ENCODE measurements at places on chromosomes 3 and 15.

DNA sequence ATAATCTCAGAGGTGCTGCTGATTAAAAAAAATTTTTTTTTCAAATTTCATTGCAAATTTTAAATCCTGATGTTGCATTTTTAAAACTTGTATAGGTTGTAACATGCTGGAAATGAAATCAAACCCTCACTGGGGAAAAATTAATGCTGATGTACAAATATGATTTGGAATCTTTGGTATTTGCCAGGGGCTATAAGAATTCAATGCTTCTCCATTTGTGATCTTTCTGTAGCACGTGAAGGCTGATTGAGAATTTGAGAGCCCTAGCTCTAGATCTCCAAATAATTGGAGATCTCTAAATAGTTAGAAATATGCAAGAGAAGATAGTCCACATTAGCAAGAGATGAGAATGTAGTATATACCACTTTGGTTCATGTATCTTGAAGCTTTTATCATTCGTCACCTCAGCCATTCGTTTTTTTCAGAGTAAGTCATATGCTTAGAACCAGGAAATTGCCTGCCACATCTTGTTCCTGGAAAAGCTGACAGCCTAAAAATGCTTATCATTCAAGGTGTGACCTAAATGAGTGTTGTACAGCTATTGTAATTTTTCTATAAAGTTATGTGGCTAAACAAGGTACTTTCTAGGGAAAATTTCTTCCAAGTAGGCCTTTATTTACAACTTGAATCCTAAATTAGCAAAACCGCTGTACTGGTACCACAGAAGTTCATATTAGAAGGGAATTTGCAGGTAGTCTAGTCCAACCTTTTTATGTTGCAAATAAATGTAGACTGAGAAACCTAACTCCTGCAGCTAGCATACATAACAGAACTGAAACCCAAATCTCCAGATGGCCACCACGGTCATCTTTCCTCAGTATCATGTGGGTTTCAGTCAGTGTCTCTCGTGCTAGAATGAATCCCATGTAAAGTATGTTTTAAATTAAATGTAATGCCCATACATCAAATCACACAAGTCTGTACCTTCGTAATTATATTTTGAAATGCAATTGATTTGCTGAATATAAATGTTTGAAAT lies 48.5 kb downstream of the FNDC3B start:
- no peak for DNase-seq

- DNase-seq: no peak
These were observed 35.2 kb downstream of the ZIC4 start for GRCh38 chr3:147371140-147371539.

GRCh38 chr3:64551697-64552096 lies 136.1 kb downstream of the ADAMTS9 start:
- peak; percentile 54 for DNase-seq

DNA sequence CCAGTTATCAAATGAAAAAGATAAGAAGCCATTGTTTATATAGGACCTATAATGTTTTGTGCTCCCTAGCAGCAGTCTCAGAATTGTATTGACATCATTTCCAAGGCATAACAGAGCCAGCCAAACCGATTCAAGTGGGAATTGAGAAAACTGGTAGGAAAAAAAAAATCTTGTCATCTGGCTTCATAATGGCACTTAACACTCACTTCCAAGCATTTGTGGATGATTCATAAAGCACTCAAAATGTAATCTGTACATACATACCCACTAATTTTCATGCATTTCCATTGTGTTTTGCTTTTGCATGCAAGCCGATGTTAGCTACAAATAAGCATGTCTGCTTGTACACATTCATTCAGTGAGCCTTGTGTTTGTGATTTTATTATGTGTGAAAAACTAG lies 18.6 kb upstream of the TRPC1 start:
- DNase-seq: peak; percentile 56

DNA sequence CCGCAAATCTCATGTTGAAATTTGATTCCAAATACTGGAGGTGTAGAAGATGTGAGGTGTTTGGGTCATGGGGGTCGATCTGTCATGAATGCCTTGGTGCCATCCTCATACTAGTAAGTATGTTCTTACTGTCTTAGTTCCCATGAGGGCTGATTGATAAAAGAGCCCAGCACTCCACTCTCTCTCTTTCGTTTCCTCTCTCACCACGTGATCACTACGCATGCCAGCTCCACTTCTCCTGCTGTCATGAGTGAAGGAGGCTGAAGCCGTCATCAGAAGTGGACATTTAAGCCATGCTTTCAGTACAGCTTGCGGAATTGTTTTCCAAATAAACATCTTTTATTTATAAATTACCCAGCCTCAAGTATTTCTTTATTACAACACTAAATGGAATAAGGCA lies 6.1 kb downstream of the OR5H15 start:
- DNase-seq: no peak

- DNase-seq: no peak
These were observed 103.7 kb downstream of the EFL1 start for GRCh38 chr15:82158811-82159210.

GRCh38 chr3:147843331-147843730 lies 434.2 kb downstream of the ZIC1 start:
- no peak for DNase-seq

DNA sequence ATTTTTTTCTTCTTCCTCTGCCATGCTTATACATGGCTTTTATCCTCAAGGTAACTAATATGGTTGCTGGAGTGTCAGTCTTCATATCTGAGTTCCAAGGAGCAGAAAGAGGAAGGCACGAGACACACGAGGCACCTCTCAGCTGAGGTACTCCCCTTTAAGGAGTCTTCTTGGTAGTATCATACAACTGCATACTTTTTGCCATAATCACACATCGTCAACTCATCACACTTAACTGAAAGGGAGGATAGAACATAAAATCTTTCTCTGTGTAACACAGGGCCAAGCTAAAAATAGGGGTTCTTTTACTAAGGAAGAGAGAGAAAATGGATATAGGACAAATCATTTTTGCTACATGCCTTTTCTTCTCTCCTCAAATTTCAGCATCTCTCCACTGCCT lies 104.2 kb downstream of the OXSM start:
- DNase-seq: no peak

- peak; percentile 20 for DNase-seq
These were observed 58.7 kb upstream of the MYRIP start for GRCh38 chr3:39750712-39751111.

DNA sequence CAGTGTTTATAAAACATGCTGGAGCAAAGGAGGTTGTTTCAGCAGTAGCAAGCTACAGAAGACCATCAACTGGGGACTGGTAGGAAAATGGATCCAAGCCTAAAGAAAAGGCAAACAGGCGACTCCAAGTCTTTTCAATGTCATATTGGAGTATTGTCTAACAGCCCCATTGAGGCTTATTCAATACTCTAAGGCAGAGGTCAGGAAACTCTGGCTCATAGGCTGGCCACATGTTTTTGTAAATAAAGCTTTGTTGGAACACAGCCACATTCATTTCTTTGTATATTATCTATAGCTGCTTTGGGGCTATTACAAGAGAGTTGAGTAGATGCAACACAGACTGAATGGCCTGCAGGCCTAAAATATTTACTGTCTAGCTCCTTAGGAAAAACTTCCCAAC lies 77.5 kb downstream of the RPL22L1 start:
- no peak for DNase-seq

DNA sequence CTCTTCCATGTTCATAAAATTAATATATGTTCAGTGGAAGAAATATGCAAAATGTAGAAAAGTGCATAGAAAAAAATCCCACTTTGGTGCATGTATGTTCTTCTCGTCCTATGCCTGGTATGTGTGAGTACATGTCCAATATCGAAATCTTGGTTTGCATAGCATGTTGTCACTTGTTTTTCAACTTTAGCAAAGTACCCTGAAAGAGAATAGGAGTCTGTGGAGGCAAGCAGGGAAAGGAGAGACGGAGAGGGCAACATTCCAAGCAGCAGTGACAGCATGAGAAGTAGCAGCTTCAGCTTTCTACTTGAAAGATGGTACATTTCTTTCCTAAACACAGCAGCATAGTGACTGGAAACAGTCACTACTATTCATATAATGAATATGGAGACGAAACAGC lies 56.8 kb upstream of the CACNA2D3 start:
- DNase-seq: no peak

DNA sequence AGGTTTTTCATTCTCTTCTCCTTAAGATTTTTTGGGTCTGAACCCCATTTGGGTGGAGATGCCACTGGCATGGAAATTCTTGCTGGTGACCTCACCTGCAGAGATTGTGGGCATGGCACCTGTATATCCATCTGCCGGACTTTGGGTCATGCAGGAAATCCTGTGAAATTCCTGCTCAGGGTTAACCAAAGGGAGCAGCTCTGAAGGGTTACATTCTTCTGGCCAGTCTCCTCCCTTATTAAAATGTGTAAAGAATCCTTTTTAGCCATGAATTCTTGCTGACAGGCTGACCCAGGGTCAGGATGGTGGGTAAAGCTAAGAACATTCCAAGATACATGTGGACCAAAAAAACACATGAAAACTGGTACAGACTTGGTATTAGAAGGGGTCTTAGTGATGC lies 27.4 kb downstream of the ARHGEF26 start:
- no peak for DNase-seq

DNA sequence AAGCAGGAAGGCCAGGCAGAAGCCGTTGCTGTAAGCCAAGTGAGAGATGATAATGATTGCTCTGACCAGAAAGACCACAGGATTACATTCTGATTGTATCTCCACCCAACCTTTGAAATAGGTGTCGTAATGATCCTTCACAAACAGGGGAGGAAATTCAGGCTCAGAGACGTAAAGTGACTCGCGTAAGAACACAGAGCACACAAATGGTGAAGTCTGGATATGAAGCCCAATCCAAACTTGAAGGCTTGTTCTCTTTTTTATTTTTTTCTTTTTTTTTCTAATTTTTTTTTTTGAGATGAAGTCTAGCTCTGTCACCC lies 25.3 kb upstream of the PIAS1 start:
- no peak for DNase-seq

- no peak for DNase-seq
These were observed 29.4 kb upstream of the DUSP7 start for GRCh38 chr3:52085681-52086282.

GRCh38 chr3:171236265-171237008 lies 209.9 kb upstream of the SLC2A2 start:
- DNase-seq: no peak

- no peak for DNase-seq
These were observed 5.7 kb upstream of the CPNE9 start for GRCh38 chr3:9697892-9698291.

DNA sequence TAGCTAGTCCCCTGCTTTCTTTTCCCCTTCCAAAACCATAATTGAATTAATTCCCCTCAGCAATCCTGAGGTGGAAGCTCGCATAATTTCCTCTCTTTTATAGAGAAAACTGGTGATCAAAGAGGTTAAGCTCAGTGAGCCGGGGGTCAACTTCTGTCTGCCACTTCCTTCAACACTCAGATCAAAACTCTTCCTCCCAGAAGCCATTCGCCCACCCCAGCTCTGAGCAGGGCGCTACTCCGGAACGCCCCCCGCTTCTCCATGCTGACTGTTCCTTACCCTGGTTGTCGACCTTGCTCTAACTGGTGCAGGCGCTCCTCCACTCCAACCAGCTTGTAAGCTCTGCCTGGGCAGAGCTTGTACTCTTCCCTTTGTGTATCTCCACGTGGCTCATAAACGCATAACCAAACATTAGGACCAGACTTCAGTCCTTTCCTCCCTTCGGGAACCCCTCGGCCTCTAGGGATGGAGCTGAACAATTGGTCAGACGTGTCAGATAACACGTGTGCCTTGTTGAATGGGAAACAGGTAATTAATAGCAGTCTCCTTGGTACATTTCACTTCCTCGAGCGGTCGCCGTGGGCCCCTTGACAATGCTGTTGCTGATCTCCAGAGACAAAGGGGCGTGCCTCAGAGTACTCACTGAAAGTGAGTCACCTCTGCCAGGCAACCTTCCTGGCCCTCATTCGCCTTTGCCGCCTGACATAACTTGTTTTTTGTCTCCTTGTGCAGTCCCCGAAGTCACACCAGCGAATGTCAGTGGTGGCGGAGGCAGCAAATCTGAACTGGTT lies 71.8 kb downstream of the IL5RA start:
- no peak for DNase-seq

GRCh38 chr3:28326458-28326926 lies 22.0 kb upstream of the ZCWPW2 start:
- DNase-seq: no peak

DNA sequence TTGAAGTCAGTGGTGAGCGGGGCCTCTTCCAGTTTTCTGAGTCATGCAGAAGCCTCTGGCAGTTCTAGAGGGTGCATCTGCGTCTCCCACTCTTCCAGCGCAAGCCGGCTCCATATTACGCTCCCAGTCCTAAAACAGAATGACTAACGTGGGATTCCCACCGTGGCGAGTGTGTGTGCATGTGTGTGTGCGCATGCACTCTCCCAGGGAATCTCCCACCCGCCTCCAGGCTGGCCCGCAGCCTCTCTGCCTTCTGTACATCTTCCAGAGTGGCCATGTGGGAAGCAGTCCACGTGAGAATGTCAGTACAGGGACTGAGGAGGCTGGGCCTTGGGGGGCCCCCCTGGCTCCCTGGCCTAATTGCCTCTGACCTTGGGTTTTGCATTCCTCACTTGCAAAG lies 87.7 kb downstream of the LSM3 start:
- peak; percentile 6 for DNase-seq

- DNase-seq: no peak
These were observed 646.5 kb downstream of the MCTP2 start for GRCh38 chr15:94877833-94878232.

DNA sequence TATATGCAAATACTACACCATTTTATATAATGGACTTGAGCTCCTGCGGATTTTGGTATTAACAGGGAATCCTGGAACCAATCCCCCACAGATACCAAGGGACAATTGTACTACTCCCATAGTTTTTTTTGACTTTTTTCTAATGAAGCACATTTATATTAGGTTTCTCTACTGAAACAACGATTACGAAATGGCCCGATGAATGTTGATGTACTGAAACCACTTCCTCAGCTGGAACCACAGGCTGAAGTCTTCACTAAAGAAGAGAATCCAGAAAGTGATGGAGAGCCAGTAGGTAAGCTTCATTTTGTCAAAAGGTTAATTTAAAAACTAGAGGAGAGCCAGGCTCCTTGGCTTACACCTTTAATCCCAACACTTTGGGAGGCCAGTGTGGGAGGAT lies 121.5 kb upstream of the LRRFIP2 start:
- no peak for DNase-seq

GRCh38 chr3:12579905-12580304 lies 23.0 kb downstream of the MKRN2 start:
- DNase-seq: no peak

DNA sequence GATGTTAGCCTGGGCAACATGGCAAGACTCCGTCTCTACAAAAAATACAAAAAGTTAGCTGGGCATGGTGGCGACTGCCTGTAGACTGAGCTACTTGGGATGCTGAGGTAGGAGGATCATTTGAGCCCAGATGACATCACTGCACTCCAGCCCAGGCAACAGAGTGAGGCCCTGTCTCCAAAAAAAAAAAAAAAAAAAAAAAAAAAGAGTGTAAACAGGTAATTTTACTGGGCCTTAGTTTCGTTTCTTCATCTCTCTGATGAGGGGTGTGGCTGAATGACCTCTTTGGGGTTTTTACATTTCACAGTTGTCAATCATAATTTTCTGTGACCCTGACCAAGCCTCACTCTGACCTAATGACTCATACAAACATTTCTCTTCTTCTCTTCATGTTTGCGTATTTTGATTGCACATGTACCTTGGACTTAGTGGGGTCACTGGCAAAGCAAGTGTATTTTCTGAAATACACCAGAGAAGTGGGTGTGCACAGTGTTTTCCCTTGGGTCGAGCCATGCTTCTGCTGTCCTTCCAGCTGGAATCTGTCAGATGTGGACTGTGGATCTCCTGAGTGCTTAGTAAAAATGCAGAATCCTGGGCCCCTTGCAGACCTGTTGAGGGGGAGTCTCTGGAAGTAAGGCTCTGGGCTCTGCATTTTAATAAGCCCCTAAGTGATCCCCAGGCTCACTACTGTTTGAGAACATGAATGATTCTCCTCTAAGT lies 140.5 kb downstream of the FNDC3B start:
- DNase-seq: peak; percentile 58
